ENCODE measurements at places on chromosomes 7 and 10. TPM values are rescaled to one million over a fixed set of nuclear protein-coding genes. Genes with fewer than 3 reads are reported as not detected.

BICC1 gene
- 13.0 TPM for total RNA-seq

MRLN gene
- total RNA-seq = 16.0 TPM

GRCh38 chr10:23055424-23056185, 39.8 kb upstream of the MSRB2 start:
- DNase-seq = no peak
- H3K4me1 ChIP-seq = peaks cover 2% of the 10 kb centered on the region
- no peak overlapping the region for H3K27ac ChIP-seq
- H3K4me3 ChIP-seq = no peak overlapping the region
- H3K36me3 ChIP-seq = no peaks in the 10 kb centered on the region
- H3K27me3 ChIP-seq = no peaks in the 10 kb centered on the region

- H3K27me3 ChIP-seq = no peaks in the 10 kb centered on the region
- H3K27ac ChIP-seq = no peak overlapping the region
- H3K4me3 ChIP-seq = no peak overlapping the region
- DNase-seq = no peak
- H3K4me1 ChIP-seq = no peaks in the 10 kb centered on the region
These were observed 51.0 kb downstream of the POLR3A start for GRCh38 chr10:77978360-77978759.

LLCFC1 gene
- not detected for total RNA-seq

GRCh38 chr7:150946421-150947240, 31.5 kb downstream of the KCNH2 start:
- no peaks in the 10 kb centered on the region for H3K36me3 ChIP-seq
- no peak for DNase-seq
- H3K4me3 ChIP-seq = no peak overlapping the region
- H3K27me3 ChIP-seq = no peaks in the 10 kb centered on the region
- H3K27ac ChIP-seq = no peak overlapping the region

ARL3 gene
- total RNA-seq = 18.0 TPM

- no peak overlapping the region for H3K27ac ChIP-seq
- H3K4me1 ChIP-seq = no peaks in the 10 kb centered on the region
- H3K27me3 ChIP-seq = no peaks in the 10 kb centered on the region
These were observed 142.4 kb downstream of the C1GALT1 start for GRCh38 chr7:7324698-7325097.

DNA sequence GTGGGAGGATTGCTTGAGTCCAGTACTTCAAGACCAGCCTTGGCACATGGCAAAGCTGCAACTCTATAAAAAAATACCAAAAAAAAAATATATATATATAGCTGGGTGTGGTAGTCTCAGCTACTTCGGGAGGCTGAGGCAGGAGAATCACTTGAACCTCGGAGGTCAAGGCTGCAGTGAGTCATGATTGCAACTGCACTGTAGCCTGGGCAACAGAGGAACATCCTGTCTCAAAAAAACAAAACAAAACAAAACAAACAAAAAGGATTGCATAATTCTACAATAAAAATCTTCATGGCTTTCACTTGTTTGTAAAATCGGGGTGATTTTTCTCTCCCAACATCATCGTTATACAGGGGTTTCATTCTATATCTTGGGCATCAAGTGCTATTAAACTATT, 35.1 kb downstream of the GUSB start:
- H3K27me3 ChIP-seq = no peaks in the 10 kb centered on the region
- H3K4me1 ChIP-seq = 0 out of 2 replicates have a peak, but pooled peaks cover 3% of the 10 kb centered on the region
- no peak for DNase-seq
- no peak overlapping the region for H3K4me3 ChIP-seq
- H3K27ac ChIP-seq = no peak overlapping the region
- no peaks in the 10 kb centered on the region for H3K36me3 ChIP-seq

SRPK2 gene
- total RNA-seq = 69.7 TPM

- peak; percentile 90 for DNase-seq
- peaks cover 28% of the 10 kb centered on the region for H3K4me1 ChIP-seq
- H3K36me3 ChIP-seq = no peaks in the 10 kb centered on the region
- H3K4me3 ChIP-seq = no peak overlapping the region
These were observed 117.3 kb downstream of the FAM53B start for GRCh38 chr10:124626759-124627380.

DNA sequence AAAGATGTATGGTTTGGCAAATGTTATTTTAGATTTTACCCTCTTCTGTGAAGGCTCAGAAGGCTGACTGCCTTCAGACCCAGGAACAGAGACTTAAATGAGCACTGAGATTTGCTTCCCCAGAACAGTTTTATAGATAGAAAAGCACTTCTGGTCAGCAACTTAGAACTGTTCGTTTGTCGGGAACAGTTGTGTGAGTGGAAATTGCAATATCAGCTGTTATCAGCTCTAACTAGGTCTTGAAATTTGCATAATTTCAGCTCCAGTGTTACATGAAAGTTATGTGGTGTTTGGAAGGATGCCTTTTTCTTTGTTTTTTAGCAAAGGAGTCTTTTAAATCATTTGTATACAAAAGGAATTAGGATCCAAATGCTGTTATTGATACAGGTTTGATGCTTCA, 83.8 kb upstream of the MXI1 start:
- no peaks in the 10 kb centered on the region for H3K27me3 ChIP-seq
- H3K4me1 ChIP-seq = no peaks in the 10 kb centered on the region
- H3K27ac ChIP-seq = no peak overlapping the region
- H3K36me3 ChIP-seq = peaks cover 14% of the 10 kb centered on the region

GCK gene
- not detected for total RNA-seq

- H3K27ac ChIP-seq = peak overlapping the region; percentile 64
- peaks cover 66% of the 10 kb centered on the region for H3K4me1 ChIP-seq
- DNase-seq = peak; percentile 74
- no peaks in the 10 kb centered on the region for H3K27me3 ChIP-seq
- no peak overlapping the region for H3K4me3 ChIP-seq
These were observed 109.3 kb downstream of the GRK5 start for GRCh38 chr10:119316729-119317097.

LIPK gene
- not detected for total RNA-seq

GRCh38 chr7:152910545-152911225, 151.1 kb downstream of the ACTR3B start:
- peaks cover 2% of the 10 kb centered on the region for H3K27me3 ChIP-seq
- no peak overlapping the region for H3K4me3 ChIP-seq

XRCC2 gene
- 45.0 TPM for total RNA-seq

DNA sequence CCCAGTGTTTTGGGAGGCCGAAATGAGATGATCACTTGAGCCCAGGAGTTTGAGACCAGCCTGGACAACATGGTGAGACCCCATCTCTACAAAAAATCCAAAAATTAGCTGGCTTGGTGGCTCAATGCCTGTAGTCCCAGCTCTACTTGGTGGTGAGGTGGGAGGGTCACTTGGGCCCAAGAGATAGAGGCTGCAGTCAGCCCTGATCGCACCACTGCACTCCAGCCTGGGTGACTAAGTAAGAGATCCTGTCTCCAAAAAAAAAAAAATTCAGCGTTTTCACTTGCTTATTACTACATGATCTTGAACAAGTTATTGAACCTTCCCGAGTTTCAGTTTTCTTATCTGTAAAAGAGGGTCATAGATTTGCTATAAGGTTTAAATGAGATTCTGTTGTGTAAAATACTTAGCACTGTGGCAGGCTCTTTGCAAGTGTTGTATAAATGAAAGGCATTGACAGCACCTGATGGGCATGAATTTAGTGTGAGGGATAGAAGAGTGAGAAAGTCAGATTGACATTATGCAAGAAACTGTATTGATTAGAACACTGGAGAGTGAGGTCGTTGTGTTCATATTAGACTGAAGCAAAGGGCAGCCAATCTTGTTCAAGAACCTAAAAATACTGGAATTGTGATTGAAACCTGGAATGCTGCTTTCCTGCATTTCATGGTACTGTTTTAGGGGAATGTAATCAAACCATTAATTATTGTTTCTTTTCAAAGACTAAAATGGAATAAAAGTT, 136.8 kb downstream of the LCOR start:
- no peaks in the 10 kb centered on the region for H3K27me3 ChIP-seq
- H3K4me3 ChIP-seq = no peak overlapping the region
- DNase-seq = no peak
- H3K4me1 ChIP-seq = no peaks in the 10 kb centered on the region
- H3K27ac ChIP-seq = no peak overlapping the region

NUTM2E gene
- total RNA-seq = 0.02 TPM

GRCh38 chr10:96996275-96996965, 164.3 kb downstream of the LCOR start:
- no peaks in the 10 kb centered on the region for H3K27me3 ChIP-seq
- no peaks in the 10 kb centered on the region for H3K36me3 ChIP-seq
- no peak overlapping the region for H3K27ac ChIP-seq
- no peak for DNase-seq
- H3K4me3 ChIP-seq = no peak overlapping the region

CARD11 gene
- total RNA-seq = not detected

- H3K36me3 ChIP-seq = no peaks in the 10 kb centered on the region
- H3K27ac ChIP-seq = no peak overlapping the region
- H3K4me1 ChIP-seq = no peaks in the 10 kb centered on the region
These were observed 70.9 kb downstream of the WIPF3 start for GRCh38 chr7:29877196-29877595.

MEOX2 gene
- not detected for total RNA-seq

GRCh38 chr10:18104223-18104872, 35.9 kb upstream of the CACNB2 start:
- peak; percentile 58 for DNase-seq
- no peak overlapping the region for H3K4me3 ChIP-seq
- no peaks in the 10 kb centered on the region for H3K4me1 ChIP-seq
- no peak overlapping the region for H3K27ac ChIP-seq
- H3K36me3 ChIP-seq = no peaks in the 10 kb centered on the region
- H3K27me3 ChIP-seq = no peaks in the 10 kb centered on the region

GBX1 gene
- total RNA-seq = 0.95 TPM

GRCh38 chr10:79149662-79150443, 81.1 kb downstream of the ZMIZ1 start:
- 0 out of 2 replicates have a peak, but pooled peaks cover 3% of the 10 kb centered on the region for H3K36me3 ChIP-seq
- H3K27me3 ChIP-seq = no peaks in the 10 kb centered on the region
- H3K4me1 ChIP-seq = peaks cover 48% of the 10 kb centered on the region

DNA sequence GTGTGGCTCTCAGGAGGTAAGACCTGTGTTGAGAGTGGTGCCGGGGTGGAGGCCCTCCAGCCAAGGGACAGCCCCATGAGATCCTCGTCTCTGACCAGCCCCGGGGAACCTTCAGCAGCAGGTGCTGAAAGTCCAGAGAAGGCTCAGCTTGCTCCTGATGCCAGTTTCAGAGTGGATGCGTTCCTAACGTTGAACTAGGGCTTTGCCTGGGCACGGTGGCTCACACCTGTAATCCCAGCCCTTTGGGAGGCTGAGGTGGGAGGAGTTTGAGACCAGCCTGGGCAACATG, 45.7 kb downstream of the BAIAP2L1 start:
- no peak overlapping the region for H3K4me3 ChIP-seq
- no peaks in the 10 kb centered on the region for H3K27me3 ChIP-seq
- H3K27ac ChIP-seq = peak overlapping the region; percentile 61
- peaks cover 2% of the 10 kb centered on the region for H3K36me3 ChIP-seq
- H3K4me1 ChIP-seq = peaks cover 28% of the 10 kb centered on the region
- no peak for DNase-seq

GRCh38 chr7:22996470-22996869, 17.5 kb downstream of the HYCC1 start:
- H3K4me3 ChIP-seq = no peak overlapping the region
- no peak overlapping the region for H3K27ac ChIP-seq
- H3K4me1 ChIP-seq = no peaks in the 10 kb centered on the region

DNA sequence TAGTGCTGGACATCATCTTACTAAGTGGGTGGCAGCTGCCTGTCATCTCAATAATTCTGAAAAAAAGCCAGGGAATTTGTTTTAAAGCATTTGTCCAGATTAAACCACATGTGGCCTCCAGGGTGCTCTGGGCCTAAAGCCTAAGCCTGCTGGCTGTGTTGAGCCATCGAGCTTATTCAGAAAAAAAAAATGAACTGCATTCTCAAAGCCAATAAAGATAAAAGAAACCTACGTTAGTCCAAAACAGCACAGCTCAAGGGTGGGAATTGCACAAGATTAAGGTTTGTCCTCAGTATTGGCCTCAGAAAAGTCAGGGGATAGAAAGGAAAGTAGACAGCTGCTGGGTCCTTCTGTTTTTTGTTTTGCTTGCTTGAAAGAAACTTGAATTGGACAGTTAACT, 22.6 kb upstream of the PRTFDC1 start:
- H3K27me3 ChIP-seq = no peaks in the 10 kb centered on the region
- no peak for DNase-seq
- no peak overlapping the region for H3K27ac ChIP-seq
- no peak overlapping the region for H3K4me3 ChIP-seq
- H3K36me3 ChIP-seq = no peaks in the 10 kb centered on the region

GRCh38 chr10:69460576-69461242, 9.4 kb downstream of the TSPAN15 start:
- no peak overlapping the region for H3K27ac ChIP-seq
- no peak overlapping the region for H3K4me3 ChIP-seq
- no peak for DNase-seq
- H3K27me3 ChIP-seq = no peaks in the 10 kb centered on the region
- no peaks in the 10 kb centered on the region for H3K36me3 ChIP-seq
- H3K4me1 ChIP-seq = peaks cover 13% of the 10 kb centered on the region

DNA sequence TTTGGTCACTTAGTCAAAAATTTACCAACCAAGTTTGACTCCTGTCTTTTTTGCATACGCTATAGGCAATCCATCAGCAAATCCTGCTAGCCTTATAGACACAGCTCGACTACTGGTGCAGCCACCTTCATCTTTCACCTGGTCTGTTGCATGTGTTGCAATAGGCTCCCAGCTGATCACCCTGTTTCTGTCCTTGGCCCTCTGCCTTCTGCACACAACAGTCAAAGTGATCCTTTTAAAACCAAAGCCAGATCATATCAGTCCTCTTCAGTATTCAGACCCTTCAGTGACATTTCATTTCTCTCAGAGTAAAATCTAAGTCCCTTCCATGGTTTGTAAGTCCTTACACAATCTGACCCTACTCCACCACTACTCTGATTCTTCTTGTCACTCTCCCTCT, 10.9 kb upstream of the CDK6 start:
- no peak for DNase-seq
- H3K27me3 ChIP-seq = no peaks in the 10 kb centered on the region
- H3K36me3 ChIP-seq = no peaks in the 10 kb centered on the region
- no peak overlapping the region for H3K27ac ChIP-seq
- H3K4me1 ChIP-seq = no peaks in the 10 kb centered on the region
- H3K4me3 ChIP-seq = no peak overlapping the region

INHBA gene
- total RNA-seq = 0.08 TPM

ACSM6 gene
- total RNA-seq = 0.08 TPM

DNA sequence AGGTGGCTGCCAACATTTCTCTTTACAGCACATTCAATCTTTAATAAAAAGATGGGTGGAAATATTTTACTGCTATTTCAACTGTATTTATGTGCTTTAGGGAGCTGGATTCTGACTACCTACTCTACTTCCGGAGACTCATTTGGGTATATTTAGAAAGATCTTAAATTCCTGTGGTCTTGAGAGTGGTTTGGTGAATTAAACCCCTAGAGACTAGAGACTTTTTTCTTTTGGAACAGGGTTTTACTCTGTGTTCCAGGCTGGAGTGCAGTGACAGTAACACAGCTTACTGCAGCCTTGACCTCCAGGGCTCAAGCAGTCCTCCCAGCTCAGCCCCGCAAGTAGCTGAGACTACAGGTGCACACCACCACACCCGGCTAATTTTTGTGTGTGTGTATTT, 79.0 kb upstream of the HABP2 start:
- H3K4me1 ChIP-seq = peaks cover 7% of the 10 kb centered on the region
- no peak for DNase-seq
- H3K36me3 ChIP-seq = no peaks in the 10 kb centered on the region
- no peaks in the 10 kb centered on the region for H3K27me3 ChIP-seq

Measured in SJCRH30 (cell line).